NCI-H1105 treated with DMSO at 0.1 percent for 48 hours (cell line): ENCODE measurements at places on chromosomes 5 and 9.
A peak's percentile ranks its signal among the peaks of the same experiment; 100 is the strongest.

- no peak for DNase-seq
These were observed 26.9 kb upstream of the FAT2 start for GRCh38 chr5:151617841-151618710.

GRCh38 chr5:59874675-59875074 is 18.9 kb downstream of the PDE4D start:
- no peak for DNase-seq

DNA sequence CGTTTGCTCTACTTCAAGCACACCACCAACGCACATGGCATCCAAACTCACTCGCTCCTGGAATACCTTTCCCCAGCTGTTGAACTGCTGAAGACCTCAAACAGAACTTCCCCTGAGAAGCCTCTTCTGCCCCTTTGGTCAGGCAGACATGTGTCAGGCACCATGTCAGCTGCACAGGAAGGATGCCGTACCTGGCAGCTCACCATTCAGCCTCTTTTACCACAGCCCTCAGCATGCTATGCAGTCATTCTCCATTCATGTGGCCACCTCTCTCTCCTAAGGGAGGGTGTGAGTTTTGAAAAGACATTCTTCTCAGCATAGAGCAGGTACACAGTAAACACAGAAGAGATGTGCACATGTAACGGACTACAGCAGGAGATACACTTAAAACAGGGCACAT is 14.2 kb downstream of the IL4 start:
- no peak for DNase-seq

DNA sequence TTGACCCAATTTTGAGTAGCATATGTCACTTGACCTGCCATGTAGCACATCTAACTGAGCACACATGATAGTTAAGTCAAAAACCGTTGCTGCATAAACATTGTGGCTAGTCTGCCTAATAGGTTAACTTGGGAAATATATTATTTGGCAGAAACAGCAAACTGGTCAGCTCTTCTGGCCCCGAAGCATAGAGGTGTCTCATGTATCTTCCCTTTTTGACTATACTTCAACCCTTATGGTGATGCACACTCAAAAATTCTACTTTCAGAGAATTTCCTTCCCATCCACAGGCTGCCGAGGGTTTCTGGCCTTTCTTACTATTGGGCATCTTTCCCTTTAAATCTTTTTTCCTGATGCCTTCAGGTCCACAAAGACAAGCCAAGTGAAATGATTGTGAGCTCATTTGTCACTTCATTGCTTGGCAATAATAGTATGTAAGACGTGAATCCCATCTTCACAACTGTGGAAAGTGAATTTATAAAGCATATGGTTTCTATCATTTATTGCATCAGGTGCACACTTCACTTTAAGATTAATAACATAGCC is 41.2 kb downstream of the MOCS2 start:
- DNase-seq: no peak

DNA sequence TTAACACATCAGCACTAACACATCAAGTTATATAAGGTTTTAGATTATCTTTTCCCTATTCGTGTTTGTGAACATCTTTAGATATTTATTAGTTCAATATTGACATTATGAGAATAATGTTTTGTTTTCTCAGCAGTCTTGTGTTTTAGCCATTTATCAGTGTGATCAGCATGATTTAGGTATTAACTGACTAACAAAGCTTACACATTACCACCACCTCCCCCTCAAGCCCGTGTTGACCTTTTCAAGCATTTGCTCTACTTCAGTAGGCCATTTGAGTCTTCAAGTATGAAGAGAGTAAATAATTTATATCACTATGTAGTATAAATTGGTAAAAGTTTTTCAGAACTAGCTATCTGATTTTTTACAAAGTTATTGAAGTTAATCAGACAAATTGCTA is 6.9 kb downstream of the PBX3 start:
- no peak for DNase-seq

DNA sequence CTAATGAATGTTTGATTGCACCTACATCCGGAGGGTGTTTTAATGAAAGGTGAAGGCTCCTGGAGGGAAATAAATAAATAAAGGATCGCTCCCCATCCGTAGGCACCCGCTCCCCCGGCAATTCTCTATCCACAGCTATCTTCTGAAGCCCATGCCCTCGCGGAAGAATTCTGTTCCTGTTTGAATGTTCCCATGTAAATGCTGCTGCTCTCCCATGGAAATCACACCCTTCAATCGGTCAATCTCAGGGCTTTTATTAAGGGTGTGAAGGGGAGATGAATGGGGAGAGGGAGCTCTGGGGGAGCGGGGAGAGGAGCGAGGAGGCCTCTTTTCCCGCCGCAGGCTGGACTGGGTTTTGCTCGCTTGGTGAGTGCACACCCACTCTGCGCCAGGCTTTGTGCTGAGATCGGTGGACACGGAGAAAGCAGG is 21.1 kb upstream of the ARAP3 start:
- DNase-seq: no peak

GRCh38 chr9:131676431-131676972 is 63.4 kb downstream of the RAPGEF1 start:
- DNase-seq: no peak

GRCh38 chr9:114348906-114349482 is 19.3 kb downstream of the ORM2 start:
- no peak for DNase-seq

DNA sequence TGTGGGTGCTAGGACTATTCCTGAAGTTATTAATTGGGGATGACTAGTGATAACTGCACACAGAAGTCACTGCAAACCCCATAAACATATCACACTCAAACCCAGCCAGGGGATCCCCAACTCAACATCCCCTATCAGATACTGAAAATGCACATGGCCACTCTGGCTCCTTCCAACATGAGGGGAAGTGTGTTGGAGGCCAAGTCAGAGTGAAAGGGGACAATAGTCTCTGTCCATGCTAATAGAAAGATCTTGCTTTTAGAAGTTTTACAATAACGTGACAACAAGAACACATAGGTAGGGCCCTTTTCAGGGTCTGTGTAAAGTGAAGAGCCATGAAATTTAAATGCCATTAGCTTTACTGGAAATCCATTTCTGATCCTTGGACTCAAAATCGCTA is 98.8 kb upstream of the SEMA6A start:
- DNase-seq: no peak

GRCh38 chr5:166165596-166165995 is 2125.8 kb upstream of the WWC1 start:
- DNase-seq: peak; percentile 8

DNA sequence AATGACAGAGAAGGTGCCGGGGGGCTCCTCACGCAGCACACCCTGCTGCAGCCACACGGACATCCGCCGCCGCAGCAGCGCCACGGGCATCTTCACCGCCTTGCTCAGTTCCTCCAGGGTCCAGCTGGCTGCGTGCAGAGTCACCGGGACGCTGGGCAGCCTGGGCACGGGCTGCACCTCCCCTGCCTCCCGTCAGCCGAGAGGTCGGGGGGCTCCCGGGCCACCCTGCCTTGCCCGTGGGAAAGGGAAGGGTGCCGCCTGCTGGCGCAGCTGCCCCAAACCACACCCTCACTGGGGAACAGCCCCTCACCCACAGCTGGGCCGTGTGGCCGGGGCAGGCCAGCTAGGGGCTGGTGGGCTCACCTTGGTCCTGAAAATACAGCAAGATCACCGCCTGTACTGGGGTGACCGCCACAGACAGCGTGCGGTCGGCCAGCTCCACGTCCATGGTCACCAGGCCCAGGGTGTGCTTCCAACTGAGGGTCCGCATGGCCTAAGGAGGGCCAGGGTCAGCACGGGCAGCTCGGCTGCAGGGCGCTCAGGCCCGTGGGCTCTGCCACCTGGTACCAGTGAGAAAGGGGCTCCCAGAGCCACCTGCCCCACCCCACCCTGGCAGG is 3.6 kb upstream of the TMEM210 start:
- no peak for DNase-seq

- peak; percentile 70 for DNase-seq
These were observed 2.0 kb downstream of the SEMA6A start for GRCh38 chr5:116572350-116573278.

DNA sequence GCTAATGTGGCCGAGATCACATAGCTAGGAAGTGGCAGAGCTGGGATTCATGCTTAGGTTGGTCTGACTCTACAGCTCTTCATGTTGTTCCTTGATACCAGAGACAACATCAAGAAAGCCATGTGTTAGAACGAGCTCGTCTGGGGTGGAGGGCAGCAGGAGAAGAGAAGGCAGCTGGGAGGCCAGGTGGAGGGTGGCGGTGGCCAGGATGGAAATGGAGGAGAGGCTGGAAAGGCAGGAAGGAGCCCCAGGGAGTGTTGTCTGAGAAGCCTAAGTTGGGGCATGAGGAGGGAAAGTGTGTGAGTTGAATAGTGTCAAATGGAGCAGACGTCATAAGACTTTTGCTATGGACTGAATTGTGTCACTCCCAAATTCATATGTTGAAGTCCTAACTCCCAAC is 315.3 kb downstream of the GADD45G start:
- DNase-seq: no peak

DNA sequence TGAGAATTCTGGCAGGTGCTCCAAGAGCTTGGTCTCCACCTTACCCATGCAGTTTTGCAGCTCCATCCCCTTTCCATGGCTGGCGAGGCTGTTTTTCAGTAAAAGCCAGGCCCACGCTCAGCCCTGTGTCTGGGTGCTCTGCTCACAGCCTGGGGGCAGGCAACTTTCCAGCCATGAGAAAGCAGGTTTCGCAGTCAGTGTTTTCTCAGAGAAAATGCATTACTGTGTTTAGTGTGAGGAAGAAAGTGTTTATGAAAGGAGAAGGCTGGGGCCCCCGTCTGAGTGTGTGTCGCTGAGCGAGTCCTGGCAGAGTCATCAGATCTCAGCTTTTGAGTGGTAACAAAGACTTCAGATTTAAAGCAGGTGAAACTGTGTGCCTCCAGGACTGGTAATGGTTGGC is 248.1 kb downstream of the IRX1 start:
- DNase-seq: no peak

- DNase-seq: no peak
These were observed 79.8 kb downstream of the CDO1 start for GRCh38 chr5:115736690-115737005.

GRCh38 chr5:108946008-108946407 is 198.3 kb downstream of the FER start:
- DNase-seq: no peak

- DNase-seq: no peak
These were observed 111.1 kb downstream of the WDR70 start for GRCh38 chr5:37490120-37490810.

DNA sequence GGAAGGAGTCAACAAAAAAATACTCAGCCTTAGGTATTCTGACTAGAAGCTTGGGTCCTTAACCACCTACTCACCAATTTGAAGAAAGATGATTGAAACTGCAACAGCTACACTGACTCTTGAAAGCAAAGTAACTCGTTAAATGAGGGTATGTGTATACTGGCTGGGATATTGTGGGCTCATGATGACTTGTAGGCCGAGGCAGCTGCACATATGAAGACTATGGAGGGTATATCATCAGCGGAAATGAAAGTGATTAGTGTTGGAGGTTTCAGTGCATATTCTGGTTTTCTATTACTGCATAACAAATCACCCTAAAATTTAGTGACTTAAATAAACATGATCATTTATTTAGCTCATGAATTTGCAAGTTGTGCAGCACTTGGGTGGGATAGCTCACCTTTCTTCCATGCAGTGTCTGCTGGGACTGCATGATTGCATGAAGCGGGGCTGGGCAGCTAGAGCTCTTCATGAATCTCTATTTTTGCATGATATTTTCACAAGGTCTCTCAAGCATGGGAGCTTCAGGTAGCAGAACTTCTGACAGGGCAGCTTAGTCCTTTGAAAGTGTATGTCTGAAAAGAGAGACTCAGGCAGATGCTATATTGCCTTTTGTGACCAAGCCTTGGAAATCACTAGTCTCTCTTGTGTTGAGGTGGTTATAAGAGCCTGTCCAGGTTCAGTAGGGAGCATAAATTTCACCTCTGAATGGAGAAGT is 96.1 kb upstream of the CDKN2B start:
- no peak for DNase-seq

DNA sequence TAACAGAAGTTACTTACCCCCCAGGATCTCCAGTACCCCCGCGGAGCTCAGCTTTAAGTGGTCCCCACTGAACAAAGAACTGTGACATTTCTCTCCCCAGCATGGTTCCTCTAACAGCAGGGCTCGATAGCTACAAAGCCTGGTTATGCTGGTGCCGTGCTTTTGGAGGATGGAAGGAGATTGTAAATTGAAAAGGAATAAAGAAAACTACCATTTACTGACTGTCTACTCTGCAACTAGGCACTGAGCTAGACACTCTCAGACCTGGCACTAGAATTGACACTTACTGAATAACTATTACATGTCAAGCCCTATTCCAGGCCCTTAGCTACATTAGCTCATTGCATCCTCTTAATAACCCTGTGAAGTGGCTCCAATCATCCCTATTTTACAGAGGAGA is 145.3 kb downstream of the TTLL11 start:
- peak; percentile 94 for DNase-seq
